SK-N-DZ (cell line): ENCODE measurements at places on chromosomes 13 and 19.

DNA sequence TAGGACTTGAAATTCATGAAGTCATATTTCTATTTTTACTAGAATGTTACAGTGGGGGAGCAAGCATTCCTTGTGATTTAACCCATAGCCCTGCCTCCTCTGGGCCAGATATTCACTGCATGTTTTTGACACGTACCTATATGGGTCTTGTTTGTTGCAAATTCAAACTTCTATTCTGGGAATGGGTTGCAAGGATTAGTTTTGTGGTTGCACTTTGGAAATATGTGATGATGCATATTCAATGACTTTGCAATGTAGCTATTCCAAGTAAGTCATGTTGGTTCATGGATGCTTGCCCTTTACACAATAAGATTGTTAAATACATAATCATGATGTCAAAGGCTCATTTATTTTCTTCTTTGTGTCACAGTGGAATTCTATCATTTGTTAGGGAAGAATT lies 440.8 kb downstream of the TDRD3 start:
- no peak for DNase-seq

DNA sequence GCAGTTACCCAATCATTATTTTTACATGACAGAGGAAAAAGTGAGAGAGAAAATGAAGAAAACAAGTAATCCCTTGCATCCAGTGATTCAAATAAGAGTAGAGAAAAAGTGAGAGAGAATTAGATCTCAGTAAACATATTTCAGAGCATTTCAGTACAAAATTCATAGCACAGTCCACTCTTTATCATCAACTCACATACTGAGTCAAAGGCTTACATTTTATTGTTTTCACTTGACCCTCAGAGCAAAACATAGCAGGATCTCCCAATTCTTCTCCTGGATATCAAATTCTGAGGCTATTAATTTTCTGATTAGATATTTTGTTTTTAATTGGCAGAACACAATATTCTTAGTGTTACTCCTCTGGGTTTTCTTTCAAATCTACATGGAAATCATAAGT lies 1568.3 kb upstream of the PRR20A start:
- DNase-seq = no peak

DNA sequence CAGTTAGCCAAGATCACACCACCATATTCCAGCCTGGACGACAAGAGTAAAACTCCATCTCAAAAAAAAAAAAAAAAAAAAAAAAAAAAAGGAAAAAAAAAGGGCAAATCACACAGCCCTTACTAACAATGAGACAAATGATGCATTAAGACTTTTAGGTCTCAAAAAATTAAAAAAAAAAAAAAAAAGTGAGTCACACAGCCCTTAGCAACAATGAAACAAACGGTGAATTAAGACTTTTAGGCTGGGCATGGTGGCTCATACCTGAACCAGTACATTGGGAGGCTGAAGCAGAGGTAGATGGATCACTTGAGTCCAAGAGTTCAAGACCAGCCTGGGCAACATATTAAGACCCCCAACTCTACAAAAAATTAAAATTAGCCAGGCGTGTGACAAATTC lies 32.4 kb upstream of the EIF3G start:
- DNase-seq = no peak

- no peak for DNase-seq
Observed at GRCh38 chr13:51453207-51453958, 547 bp upstream of the INTS6 start.

DNA sequence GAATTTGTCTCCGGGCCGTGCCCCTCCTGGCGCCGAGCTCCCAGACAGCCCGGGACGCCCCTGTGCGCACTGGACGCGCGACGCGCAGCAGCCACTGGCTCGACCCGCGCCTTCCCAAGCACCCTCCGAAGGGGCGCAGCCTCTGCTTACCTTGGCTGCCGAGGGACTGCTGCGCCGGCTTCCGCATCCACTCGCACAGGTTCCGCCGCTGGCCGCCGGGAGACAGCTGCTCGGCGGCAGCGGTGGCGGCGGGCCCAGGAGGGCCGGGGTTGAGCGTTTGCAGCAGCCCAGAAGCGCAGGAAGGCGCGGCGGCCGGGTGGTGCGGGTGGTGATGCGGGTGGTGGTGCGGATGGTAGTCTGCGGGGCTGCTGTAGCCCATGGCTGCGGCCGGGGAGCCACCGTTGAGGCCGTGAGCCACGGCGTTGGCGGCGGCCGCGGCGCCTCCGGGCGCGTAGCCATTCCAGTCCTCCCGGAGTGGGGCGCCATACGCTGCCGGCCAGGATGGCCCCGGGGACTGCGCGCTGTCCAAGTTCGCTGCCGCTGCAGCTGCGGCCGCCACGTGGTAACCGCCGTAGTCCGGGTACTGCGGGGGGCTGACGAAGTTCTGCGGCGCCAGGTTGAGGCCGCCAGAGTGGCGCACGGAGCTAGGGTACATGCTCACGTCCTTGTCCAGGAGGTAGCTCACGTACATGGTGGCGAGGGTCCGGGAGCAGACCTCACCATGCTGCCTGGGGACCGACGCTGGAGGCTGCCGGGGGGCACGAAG lies 616 bp downstream of the CDX2 start:
- no peak for DNase-seq

DNA sequence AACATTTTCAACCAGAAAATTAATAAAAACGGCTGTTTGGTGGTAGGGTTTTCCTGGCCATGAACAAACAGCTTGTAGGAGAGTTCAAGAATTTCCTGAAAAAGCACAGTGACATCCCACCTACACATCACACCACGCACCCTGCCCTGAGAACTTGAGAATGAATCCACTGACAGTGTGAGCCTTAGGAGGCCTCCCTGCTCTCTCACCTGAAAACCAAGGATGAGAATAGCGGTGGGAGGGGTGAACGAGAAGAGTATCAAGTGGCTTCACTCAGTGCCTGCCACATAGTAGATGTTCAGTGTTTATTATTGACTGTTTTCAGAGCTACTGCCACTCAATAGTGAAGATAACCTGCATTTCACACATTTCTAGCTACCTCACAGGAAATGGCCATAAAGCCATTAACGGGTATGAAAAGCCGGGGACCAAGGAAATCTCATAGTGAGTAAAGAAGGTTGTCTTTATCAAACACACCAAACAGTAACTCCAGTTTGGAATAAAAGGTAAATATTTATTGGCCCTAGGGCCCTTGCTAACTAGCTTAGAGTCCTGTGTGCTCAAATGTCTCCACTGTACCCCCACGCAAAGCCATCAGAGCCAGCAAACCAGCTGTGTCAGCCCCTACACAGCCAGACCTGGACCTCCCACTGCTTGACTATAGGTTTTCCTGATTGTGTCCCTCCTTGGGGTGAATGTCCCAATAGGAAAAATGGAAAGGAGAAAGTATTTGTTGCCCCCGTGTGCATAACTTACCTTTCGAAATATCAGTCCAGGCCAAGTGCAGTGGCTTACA lies 40.6 kb downstream of the TPT1 start:
- DNase-seq = no peak

DNA sequence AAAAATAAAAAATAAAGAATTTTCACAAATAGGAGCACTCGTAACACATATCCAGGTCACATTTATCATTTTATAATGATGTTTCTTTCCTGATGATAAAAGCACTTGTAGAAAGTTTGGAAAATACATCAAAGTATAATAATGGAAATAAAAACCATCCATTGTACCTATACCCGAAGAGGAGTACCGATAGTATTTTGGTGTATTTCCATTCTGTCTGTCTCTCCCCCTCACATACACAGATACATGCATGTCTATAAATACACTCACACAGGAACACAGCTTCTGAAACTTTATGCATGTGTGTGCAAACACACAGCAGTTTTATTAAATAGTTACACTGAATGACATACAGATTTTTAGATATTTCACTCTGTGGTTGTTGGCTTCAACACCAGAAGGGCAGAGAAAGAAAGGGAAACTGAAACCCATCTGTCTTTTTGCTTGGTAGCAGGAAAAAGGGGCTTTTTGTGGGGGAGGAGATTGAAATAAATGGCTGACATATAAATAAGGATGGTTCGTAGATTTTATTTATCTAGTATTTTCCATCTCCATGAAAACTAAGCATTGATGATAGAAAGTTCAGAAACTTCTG lies 114.8 kb downstream of the LRCH1 start:
- no peak for DNase-seq
